ENCODE measurements at places on chromosomes 4 and X.

DNA sequence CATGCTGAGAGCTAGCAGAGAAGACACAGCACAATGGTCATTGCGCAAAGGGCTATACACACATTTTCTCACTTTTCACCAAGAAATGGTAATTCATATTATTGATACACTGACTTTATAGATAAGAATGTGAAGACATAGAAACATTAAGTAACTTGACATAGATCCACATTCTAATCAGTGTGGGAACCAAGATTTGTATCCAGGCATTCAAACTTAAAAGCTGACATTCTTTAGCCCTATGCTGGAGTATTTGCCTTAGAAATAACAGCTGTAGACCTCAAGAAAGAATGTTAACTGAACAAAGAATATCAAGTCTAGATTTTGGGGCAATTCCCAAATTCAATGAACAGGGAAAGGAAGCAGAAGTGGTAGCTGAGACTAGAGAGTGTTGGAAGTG, 384.8 kb downstream of the IL15 start:
- H3K4me1 ChIP-seq: no peaks in the 10 kb centered on the region
- H3K27me3 ChIP-seq: no peaks in the 10 kb centered on the region
- no peak overlapping the region for H3K4me3 ChIP-seq
- DNase-seq: no peak

GRCh38 chr4:14054391-14054790, 426.9 kb upstream of the BOD1L1 start:
- H3K4me1 ChIP-seq: peaks cover 2% of the 10 kb centered on the region
- no peaks in the 10 kb centered on the region for H3K27me3 ChIP-seq
- H3K4me3 ChIP-seq: no peak overlapping the region
- no peak for DNase-seq
- H3K36me3 ChIP-seq: no peaks in the 10 kb centered on the region

GRCh38 chr4:38759113-38759789, 23.5 kb downstream of the TLR10 start:
- H3K4me3 ChIP-seq: no peak overlapping the region
- no peaks in the 10 kb centered on the region for H3K27me3 ChIP-seq
- H3K36me3 ChIP-seq: no peaks in the 10 kb centered on the region
- DNase-seq: peak; percentile 87
- H3K4me1 ChIP-seq: no peaks in the 10 kb centered on the region

DNA sequence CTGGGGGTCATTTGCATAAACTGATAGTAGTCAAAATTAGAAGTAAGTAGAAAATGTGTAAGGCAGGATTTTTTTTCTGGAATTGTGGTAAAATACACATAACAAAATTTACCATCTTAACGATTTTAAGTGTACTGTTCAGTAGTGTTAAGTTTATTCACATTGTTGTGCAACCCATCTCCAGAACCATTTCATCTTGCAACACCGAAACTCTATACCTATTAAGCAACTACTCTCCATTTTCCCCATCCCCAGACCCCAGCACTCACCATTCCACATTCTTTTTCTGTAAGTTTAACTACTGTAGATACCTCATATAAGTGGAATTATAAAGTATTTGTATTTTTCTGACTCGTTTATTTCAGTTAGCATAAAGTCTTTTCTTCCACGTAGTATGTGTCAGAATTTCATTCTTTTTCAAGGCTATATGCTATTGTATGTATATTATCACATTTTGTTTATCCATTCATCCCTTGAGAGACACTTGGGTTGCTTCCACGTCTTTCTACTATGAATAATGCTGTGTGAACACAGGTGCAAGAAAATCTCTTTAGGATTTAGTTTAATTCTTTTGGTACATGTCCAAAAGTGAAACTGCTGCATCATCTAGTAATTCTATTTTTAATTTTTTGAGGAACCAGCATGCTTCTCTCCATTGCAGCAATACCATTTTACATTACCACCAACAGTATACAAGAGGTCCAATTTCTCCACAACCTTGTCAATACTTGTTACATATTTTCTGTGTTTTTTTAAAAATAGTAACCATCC, 39.1 kb upstream of the NSUN7 start:
- no peaks in the 10 kb centered on the region for H3K36me3 ChIP-seq
- H3K27me3 ChIP-seq: no peaks in the 10 kb centered on the region
- no peak for DNase-seq
- H3K4me3 ChIP-seq: no peak overlapping the region

DNA sequence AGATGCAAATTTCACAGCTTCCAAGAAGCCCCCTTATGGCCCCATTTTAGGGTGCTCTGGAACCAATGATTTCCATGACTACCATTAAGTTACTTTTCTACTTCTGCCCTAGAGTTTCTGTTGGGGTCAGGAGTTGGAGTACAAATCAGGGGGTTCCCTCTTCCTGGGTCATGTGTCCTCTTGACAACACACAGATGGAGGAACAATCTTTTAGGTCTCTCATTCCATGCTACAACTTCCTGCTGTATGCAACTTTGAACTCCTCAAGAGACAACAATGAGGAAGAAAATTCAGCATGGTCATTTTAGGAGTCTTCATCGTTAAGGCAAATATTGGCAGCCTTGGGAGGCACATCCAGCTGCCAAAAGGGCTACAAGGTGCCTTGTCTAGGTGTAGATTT, 79.7 kb downstream of the SEL1L3 start:
- no peaks in the 10 kb centered on the region for H3K4me1 ChIP-seq
- no peak overlapping the region for H3K4me3 ChIP-seq
- no peak for DNase-seq
- H3K36me3 ChIP-seq: no peaks in the 10 kb centered on the region

- no peaks in the 10 kb centered on the region for H3K27me3 ChIP-seq
- no peak overlapping the region for H3K27ac ChIP-seq
- DNase-seq: no peak
- H3K4me3 ChIP-seq: no peak overlapping the region
- H3K36me3 ChIP-seq: no peaks in the 10 kb centered on the region
These were observed 47.2 kb downstream of the GBA3 start for GRCh38 chr4:22739968-22740367.

DNA sequence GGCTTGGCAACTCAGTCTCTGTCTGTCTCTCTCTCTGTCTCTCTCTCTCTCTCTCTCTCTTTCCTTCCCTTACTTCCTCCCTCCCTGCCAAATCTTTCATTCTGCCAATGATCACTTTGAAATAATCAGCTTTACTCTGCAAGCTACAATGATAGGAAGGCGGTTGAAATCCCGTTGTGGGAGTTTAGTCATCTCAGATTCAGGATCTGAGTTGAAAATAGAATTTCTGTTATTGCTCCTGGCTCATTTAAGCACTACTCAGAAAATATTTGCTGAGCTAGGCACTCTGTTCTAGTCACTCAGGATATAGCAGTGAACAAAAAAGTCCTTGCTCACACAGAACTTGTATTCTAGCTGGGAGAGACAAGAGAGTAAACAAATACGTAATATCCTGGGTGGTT, 56.3 kb upstream of the DCTD start:
- DNase-seq: no peak
- no peaks in the 10 kb centered on the region for H3K27me3 ChIP-seq
- no peak overlapping the region for H3K4me3 ChIP-seq
- no peak overlapping the region for H3K27ac ChIP-seq
- H3K36me3 ChIP-seq: no peaks in the 10 kb centered on the region

DNA sequence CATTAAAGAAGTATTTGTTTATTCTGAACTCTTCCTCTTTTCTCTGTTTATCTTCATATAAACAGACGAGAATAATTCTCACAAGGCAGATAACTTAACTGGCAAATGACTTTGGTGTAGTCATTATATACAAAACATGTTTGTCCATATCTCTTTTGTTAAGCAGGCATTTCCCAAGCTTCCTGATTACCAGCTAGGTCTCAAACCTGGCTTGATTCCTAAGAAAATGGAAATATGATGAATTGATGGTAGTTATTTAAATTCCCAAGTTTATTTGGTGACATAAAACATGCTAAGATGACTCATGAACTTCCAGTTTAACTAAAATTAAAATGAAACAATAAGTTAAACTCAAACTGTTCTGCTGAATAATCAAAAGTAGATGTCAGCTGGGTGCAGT, 96.8 kb downstream of the ARSJ start:
- H3K27me3 ChIP-seq: no peaks in the 10 kb centered on the region
- H3K36me3 ChIP-seq: no peaks in the 10 kb centered on the region
- no peaks in the 10 kb centered on the region for H3K4me1 ChIP-seq
- no peak overlapping the region for H3K27ac ChIP-seq
- no peak overlapping the region for H3K4me3 ChIP-seq
- DNase-seq: no peak

- H3K4me1 ChIP-seq: no peaks in the 10 kb centered on the region
- H3K27ac ChIP-seq: no peak overlapping the region
- no peak for DNase-seq
- no peaks in the 10 kb centered on the region for H3K27me3 ChIP-seq
- H3K36me3 ChIP-seq: no peaks in the 10 kb centered on the region
These were observed 206.0 kb downstream of the BCOR start for GRCh38 chrX:39891781-39892180.

DNA sequence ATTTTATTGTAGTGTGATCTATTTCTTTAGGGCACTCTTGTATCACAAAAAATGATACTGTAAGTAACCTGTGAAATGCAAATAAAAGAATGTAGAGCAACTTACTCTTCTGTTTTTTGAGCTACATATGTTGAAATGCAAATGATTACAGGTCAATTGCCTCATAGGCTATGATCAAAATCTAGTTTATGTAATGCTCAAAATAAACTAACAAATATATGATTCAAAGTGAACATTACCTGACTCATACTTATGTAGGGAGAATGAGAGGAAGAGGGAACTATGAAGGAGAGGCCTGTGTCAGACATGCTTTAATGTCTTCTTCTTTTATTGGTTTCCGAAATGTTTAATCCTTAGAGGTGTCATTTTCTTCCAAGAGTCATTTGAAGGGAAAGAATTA, 5.0 kb upstream of the RPS6KA3 start:
- DNase-seq: no peak
- peaks cover 7% of the 10 kb centered on the region for H3K4me1 ChIP-seq
- H3K27me3 ChIP-seq: peaks cover 8% of the 10 kb centered on the region
- H3K4me3 ChIP-seq: no peak overlapping the region
- H3K36me3 ChIP-seq: no peaks in the 10 kb centered on the region

- DNase-seq: no peak
- no peaks in the 10 kb centered on the region for H3K4me1 ChIP-seq
- H3K27me3 ChIP-seq: no peaks in the 10 kb centered on the region
- H3K27ac ChIP-seq: no peak overlapping the region
These were observed 27.0 kb downstream of the AR start for GRCh38 chrX:67570839-67571238.

- H3K36me3 ChIP-seq: no peaks in the 10 kb centered on the region
- no peaks in the 10 kb centered on the region for H3K27me3 ChIP-seq
- H3K27ac ChIP-seq: no peak overlapping the region
- no peaks in the 10 kb centered on the region for H3K4me1 ChIP-seq
- no peak for DNase-seq
These were observed 252.3 kb upstream of the PSAPL1 start for GRCh38 chr4:7687006-7687405.

DNA sequence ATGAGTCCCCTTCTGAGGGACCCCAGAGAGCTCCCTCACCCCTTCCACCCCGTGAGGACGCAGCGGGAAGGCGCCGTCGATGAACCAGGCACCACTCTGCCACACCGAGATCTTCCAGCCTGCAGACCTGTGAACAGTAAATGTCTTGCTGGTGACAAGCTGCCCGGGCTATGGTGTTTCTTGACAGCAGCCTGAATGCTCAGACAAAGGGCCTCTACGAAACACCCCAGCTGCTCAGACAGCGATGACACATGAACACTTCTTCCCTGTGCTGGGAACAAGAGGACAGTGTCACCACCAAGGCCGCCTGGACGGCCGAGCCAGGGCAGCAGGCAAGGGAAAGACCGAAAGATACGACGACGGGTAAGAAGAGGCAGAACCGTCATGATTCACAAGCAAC, 30.6 kb upstream of the GTPBP6 start:
- DNase-seq: no peak
- peak overlapping the region; percentile 63 for H3K27ac ChIP-seq
- H3K4me3 ChIP-seq: no peak overlapping the region

DNA sequence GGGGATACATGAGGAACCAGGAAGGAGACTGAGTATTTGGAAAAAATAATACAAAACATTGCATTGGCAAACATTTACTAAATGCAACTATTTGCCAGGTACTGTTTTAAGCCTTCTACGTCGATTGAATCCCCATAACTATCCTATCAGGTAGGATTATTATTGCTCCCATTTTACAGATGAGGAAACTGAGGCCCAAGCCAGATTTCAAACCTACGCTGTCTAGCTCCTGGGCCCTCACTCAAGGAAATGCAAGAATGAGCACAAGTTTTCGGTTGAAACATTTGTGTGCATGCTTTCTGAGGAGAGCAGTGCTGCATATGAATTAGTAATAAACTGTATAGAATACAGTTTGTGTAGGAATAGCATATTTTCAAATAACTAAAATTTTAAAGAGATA, 206.7 kb downstream of the CEP135 start:
- DNase-seq: no peak
- H3K27ac ChIP-seq: no peak overlapping the region
- no peaks in the 10 kb centered on the region for H3K4me1 ChIP-seq
- no peak overlapping the region for H3K4me3 ChIP-seq
- no peaks in the 10 kb centered on the region for H3K27me3 ChIP-seq
- no peaks in the 10 kb centered on the region for H3K36me3 ChIP-seq

GRCh38 chr4:98502624-98503023, 155.8 kb downstream of the TSPAN5 start:
- DNase-seq: no peak
- no peaks in the 10 kb centered on the region for H3K4me1 ChIP-seq
- no peak overlapping the region for H3K27ac ChIP-seq
- H3K4me3 ChIP-seq: no peak overlapping the region

Measured in endodermal cell (in vitro differentiated cells).